ENCODE measurements at places on chromosomes 6 and 20.

DNA sequence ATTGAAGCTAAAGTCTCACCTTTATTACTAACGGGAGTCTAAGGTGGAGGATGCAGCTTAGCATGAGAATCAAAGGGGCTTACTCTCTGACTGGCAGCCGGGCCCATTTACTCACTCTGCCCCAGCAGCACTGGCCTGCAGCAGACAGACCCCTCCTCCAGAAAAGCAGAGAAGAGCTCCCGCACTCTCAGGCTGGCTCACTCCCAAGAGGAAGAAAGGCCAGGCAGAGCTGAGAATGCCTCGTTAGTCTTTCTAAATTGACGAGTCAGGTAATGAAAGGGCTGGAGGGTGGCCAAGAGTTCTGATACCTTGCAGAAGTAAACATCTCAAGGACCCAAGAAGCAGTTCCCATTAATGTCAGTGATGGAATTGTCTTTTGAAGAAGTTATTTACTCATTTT, 44.5 kb upstream of the IL20RA start:
- DNase-seq, result no peak

GRCh38 chr20:60806824-60807223, 445.2 kb upstream of the CDH4 start:
- no peak for DNase-seq

GRCh38 chr6:141988954-141989705, 143.6 kb upstream of the GJE1 start:
- DNase-seq, result no peak

GRCh38 chr6:108736832-108737231, 111.4 kb upstream of the ARMC2 start:
- no peak for DNase-seq

- no peak for DNase-seq
These were observed 394.8 kb downstream of the SAMD5 start for GRCh38 chr6:147903321-147903720.

DNA sequence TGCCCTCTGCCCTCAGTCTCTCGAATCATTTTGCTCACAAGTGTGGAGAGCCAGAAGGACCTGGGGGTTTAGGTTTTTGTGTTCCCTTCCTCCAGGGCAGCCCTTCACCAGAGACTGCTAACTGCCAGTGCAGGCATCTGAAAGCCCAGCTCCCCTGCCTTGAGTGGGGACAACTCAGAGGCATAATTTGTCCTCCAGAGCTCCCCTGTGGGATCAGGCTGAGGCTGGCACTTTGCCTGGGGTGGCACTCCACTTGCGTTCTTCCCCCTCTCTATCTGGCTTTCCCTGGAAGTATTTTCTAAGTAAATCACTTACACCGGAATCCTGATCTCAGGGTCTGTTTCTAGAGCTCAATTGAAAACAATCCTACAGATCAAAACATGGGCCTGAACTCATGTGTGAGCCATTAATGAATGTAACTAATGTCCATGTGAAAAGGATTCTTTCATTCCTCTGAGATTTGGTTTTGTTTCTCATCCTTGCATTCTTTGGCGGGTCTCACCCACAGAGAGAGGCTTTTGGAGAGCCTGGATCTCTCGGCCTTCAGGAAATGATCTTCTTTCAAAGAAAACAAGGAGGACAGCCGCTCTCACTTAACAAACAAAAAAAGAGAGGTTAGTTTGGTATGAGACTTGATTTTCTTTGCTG, 125.7 kb upstream of the RIPOR2 start:
- no peak for DNase-seq

DNA sequence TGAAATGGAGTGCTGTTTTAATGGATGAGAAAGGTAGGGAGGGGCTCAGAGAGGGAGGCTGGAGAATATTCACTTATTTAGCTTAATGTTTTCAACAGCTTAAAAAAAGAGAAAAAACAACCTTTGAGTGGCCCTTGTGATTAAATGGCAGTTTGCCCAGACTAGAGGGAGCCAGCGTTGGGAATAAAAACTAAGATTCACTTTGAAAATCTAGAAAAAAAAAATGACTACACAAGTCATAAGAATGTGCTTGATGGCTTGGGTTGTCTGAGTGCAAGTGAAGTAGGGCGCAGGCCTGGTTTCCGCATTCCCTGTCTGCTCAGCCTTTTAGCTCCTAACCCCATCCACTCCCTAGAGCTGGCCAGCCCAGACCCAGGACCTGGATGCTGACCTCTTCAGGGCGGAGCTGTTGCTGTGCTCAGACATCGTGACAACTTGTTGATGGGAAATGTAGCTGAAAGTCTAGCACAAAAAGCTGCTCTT, 28.9 kb downstream of the UTRN start:
- no peak for DNase-seq

GRCh38 chr6:21354805-21355238, 238.7 kb upstream of the SOX4 start:
- no peak for DNase-seq

DNA sequence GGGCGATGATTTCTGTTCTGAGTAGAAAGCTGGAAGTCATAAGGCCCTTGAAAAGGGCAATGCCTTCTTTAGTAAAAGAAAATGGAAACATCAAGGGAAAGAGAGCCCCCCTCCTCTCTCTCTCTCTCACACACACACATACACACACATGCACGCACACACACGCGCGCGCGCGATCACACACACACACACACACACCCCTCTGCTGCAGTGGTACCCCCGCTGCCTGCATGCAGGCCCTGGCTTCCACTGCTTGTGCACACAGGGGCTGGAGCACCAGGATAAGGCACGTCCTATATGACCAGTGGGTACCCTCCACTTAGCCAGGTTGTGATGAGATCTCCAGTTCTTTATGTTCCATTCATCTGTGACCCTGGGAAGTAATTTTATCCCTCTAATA, 300.9 kb downstream of the SLC35F1 start:
- no peak for DNase-seq

- DNase-seq, result no peak
These were observed 289 bp downstream of the FOXP4 start for GRCh38 chr6:41546475-41546865.

DNA sequence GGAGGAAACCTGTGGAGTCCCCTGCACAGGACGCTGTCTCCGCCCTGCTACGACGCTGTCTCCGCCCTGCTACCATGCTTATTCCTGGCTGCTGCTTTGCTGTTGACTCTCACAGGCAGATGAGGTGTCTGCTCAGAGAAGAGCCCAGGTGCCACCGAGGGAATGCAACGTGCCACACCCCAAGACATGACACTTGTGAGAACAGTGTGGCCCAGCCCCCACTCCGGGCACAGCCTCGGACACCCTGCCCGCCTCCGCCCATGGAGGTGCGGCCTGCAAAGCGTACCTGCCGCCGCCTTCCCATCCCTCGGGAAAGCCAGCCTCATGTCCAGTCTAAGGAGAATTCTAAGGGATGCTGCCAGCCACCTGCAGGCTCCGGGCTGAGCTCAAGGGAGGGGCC, 15.6 kb upstream of the MRGBP start:
- DNase-seq, result no peak

DNA sequence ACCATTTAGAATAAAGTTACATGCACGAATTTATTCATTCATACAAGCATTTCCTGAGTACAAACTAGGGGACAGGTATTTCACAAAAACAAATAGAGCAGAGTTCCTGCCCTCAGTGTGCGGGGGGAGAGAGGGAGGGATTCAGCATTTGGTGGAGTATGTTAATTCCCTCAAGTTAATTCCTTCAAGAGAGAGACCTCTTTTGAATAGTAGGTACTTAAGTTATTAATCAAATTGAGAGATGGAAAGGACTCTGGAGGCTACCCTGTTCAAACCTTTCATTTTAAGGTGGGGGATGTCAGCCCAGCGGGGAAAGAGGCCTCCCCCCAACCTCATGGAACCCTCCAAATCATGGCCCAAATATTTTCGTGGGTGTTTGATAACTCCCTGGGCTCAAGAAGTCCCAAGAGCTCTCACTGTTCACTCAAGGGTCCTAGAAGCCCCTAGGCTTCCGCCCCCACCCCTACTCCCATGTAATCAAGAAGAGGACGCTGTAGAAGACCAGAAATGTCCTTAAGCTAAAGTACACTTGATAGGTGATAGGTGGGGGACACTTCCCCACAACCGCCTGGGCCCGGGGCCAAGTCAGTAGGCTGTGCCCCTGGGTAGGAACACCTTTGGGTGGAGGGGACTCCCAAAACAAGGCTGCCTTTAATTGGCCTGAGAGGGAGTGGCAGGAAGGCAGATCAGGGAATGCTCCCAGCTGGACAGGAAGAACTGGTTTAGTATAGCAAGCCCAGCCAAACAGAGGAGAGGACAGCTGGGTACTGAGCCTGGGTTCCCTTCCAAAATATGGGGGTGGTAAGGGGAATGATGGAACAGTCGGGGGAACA, 2.9 kb downstream of the SDC4 start:
- no peak for DNase-seq

GRCh38 chr20:58088625-58089024, 139.8 kb downstream of the ANKRD60 start:
- DNase-seq, result no peak

DNA sequence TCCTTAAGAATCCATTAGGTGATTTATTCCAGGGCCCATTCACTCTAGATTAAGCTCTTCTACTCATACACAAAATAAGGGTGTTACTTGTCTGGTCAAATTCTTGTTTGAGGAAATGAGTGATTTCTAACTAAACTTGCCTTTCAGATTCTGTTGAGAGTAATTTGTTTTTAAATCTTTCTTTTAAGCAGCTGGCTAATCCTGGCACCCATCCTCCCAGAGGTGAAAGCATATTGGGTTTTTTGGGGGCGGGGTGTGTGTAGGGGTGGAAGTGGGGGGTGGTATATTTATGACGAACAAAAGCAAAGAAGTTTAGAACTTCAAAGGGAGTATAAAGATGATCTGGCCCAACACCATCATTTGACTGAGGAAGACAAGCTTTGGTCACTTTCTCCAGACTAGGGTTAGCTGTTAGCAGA, 94.7 kb downstream of the RTN4IP1 start:
- DNase-seq, result no peak

DNA sequence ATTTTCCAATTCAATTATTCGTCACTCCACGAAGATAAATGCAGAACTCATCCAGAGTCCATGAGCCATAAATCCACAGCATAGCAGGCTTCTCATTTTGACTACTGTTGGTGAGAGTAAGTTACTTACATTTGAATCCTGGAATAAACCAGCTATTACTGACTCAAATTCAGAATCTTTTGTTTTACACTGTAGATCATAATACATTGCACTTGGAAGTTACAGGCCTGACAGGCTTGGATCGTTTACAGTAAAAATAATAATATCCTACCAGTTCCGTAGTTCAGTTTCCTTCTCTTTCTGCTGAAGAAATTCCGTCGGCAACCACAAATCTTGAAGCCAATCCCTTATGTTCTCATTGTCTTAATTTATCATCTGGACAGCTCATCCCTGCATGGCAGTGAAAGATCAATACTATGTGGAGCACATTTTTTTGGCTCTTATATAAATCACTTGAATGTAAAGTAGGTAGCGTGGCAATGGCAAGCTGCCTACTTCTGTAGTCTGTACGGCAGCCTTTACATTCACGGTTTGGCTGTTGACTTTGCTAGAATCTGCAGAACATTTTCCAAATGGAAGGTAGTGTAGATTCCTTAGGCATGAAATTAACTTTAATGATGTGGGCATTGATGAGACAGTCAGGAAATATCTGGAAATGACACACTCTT, 142.9 kb downstream of the WDR27 start:
- DNase-seq, result no peak

GRCh38 chr20:36644032-36644705, 1.8 kb downstream of the SLA2 start:
- no peak for DNase-seq

- DNase-seq, result no peak
These were observed 461 bp upstream of the HNF4A start for GRCh38 chr20:44354979-44355497.

DNA sequence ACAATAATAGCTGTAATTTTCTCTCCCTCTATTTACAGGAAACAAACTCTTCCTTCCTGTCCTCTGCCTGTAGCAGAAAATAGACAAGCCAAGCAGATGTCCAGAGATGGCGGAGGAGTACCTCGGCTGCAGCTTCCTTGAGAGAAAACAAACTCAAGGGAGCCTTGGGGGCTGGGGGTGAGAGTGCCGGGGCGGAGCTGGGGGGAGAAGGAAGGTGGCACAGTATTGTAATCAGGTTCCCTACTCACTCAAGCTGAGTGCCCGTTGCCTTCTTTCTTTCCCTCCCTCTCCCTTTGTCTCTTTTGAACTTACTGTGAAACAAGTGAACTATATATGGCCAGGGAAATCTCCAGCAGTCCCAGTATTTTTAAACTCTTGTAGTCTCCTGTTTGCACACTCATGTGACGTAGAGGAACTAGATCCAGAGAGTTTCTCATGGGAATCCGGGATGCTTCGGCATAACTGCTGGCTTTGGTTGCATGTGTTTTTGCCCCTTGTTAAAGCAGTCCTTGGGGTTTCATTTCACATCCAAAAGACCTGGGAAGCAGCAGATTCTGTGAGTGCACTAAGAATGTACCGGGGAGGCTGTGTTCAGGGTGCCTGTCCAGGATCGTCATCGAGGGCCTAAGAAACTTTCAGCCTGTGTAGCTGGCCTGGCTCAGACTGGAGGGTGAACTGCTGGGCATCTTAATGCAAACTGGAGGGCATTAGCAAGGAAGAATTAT, 44.6 kb upstream of the HDDC2 start:
- DNase-seq, result no peak

- no peak for DNase-seq
These were observed 17.7 kb upstream of the RIPOR3 start for GRCh38 chr20:50708845-50709635.

DNA sequence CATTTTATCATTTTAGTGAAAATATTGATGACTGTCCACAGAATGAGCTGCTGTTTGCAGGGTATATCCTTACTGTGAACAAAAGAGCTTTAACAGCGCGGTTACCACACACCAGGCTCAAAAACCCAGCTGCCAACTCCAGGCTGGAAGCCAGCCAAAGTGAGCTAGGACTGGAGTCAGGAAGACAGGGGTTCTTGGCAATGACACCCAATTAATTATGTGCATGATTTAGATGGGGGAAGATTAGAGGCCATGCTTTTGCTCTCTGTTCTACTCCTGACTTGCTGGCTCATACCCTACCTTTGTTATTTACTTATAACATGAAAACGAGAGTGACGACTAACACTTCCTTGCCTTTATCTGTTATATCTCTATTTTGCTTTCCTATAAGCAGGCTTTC, 128.9 kb upstream of the SHLD1 start:
- no peak for DNase-seq

- no peak for DNase-seq
These were observed 41.0 kb downstream of the QKI start for GRCh38 chr6:163455552-163455951.

DNA sequence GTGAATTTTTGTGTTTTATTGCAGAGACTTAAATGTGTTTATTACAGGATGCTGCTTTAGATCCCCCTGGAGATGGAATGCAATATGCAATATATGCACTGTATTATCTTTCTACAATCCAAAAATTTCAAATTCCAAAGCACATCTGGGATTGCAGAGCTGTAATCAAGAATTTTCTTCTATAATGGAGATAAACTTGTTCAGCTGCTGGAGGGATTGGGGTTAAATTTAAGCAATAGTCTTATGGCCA, 66.4 kb downstream of the MKKS start:
- no peak for DNase-seq

GRCh38 chr6:130507666-130508028, 141.8 kb downstream of the TMEM200A start:
- no peak for DNase-seq

GRCh38 chr6:105902401-105903031, 183.6 kb upstream of the PRDM1 start:
- DNase-seq, result no peak

- DNase-seq, result no peak
These were observed 394.8 kb upstream of the RNF217 start for GRCh38 chr6:124567401-124567800.

- no peak for DNase-seq
These were observed 377.8 kb downstream of the UTRN start for GRCh38 chr6:144662812-144663365.
